ENCODE measurements at places on chromosomes 1 and 21.
A peak's percentile ranks its signal among the peaks of the same experiment; 100 is the strongest.

- no peak for DNase-seq
Measured at GRCh38 chr1:58779801-58780382, 4.0 kb downstream of the JUN start.

- DNase-seq = no peak
Measured at GRCh38 chr1:153490272-153491051, 30.0 kb upstream of the S100A7 start.

DNA sequence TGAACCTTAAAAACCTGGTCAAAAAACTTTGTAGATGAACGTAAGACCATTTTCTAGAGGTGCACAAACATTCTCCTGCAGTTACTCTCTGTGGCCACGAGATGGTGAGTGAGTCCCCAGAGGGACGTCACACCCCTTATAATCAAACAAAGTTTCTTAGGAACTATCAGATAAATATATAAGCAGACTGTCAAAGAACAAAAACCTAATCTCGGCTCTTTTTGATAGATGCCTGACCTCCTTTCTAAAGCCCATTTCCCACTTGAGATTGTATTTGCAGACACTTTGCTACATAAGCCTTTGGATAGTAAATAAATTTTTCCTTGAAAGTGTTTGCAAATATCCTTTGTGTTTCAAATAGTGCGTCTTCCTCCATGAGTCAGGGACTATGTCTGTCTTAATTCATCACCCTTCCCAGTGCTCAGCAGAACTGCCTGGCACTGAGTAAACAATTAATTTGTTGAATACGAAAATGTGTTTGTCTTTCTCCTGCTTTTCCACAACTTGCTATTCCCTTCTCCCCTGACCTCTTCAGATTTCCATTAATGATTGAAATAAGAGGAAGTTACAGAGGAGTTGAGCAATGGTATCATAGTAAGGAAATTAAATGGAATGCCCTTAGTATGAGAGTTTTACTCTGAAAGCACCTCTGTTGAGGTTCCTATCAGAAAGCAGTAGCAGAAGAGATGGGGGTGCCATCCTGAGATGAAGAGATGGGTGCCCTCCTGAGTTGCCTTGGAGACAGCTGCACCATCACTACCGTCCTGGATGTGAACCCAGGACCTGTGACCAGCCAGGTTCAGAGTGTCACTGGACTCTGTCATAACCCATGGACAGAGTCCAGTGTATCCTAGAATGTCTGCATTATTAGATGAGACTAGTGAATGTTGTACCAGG lies 57.8 kb upstream of the RAVER2 start:
- DNase-seq = no peak

- no peak for DNase-seq
Measured at GRCh38 chr1:181485287-181486097, 2.2 kb downstream of the CACNA1E start.

- no peak for DNase-seq
Measured at GRCh38 chr1:91622616-91623015, 122.0 kb downstream of the CDC7 start.

- DNase-seq = no peak
Measured at GRCh38 chr1:76266762-76267161, 192.2 kb downstream of the ST6GALNAC3 start.

- DNase-seq = no peak
Measured at GRCh38 chr1:209443975-209444651, 139.4 kb upstream of the CAMK1G start.

GRCh38 chr1:9078015-9078751 lies 8.7 kb upstream of the SLC2A5 start:
- DNase-seq = no peak

DNA sequence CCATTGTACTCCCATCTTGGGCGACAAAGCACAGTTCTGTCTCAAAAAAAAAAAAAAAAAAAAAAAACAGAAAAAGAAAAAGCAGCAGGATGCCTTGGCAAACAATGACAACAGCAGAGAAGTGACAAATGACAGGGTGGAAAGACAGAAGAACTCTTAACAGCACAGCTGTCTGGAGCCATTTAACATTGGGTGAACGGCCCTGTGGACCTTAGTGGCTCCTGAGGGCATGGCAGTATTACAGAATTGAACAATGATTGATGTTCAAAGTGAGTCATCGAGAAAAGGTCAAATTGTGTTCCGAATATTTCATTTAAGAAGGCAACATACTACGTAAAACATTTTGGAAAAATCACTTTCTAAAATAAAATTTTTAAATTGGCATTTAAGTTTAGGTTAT lies 30.0 kb downstream of the DNASE2B start:
- DNase-seq = no peak

GRCh38 chr1:93569489-93569888 lies 112.1 kb downstream of the BCAR3 start:
- DNase-seq = no peak

DNA sequence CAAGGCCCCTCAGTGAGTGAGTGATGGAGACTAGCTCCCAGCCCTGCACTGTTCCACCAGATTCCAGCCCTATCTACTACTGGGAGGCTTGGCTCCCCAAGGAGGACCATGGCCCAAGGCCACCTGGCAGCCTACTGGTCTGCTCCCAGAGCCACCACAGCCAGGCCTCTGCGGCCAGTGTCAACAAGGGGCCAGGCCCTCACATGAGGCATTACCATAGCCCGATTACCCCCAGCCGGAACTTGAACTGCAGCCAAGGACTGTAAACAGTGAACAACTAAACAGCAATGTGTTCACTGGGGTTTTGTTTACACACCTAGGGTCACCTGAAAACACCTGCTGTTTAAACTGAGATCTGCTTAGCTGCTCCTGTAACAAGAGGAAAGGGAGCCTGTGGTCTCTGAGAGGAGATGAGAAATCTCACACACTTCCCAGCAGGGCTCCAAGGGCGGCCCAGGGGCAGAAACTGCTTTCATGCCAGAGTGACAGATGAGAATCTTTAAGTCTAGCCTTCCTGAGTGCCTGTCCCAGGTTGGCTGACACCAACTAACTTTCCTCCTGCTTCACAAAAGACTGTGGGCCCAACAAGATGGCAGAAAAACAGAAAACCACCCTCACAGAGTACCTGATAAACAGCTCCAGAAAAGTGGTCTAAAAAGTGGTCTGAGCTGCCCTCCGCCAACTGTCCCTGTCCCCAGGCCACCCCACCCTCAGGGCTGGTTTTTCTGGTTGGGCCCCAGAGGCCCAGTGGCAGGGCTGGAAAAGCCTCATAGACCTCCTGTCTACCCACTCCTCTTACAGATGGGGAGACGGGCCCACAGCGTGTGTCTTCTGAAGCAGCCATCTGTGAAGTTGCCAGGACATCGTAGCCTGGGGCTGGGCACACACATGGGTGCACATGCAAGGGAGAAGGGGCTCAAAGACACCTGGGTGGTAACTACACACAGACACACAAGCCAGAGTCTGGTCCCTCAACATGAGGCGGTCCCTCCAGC lies 28.8 kb downstream of the MEF2D start:
- DNase-seq = no peak

DNA sequence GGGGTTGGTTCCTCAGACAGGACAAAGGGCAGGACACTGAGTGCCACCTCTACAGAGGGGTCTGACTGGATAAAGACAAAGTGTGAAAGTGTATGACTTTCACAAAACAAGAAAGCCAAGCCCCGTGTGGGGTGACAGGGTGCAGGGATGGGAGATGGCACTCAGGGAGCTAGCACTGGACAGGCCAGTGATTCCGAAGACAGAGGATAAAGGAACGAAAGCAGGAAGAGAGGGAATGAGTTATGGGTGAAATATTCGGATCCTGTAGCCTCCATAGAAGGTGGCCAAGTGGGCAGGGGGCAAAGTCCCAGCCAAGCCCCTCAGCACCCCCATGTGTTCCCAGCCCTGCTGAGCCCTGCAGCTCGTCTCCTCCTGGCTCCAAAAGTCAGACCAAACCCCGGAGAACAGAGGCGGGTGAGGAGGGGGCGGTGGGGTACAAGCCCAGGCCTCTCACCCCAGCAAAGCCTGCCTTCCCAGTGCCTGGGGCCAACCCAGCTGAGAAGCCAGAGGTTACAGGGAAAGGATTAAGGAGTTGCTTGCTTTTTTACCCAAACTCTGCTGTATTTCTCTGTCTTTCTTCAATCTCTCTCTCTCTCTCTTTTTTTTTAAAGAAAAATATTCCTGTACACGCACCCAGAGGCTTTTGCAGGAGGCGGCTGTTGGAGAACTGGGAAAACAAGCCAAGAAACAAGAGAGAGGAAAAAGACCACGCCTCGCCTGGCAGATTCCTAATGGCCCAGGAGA lies 14.0 kb upstream of the WASF2 start:
- no peak for DNase-seq

DNA sequence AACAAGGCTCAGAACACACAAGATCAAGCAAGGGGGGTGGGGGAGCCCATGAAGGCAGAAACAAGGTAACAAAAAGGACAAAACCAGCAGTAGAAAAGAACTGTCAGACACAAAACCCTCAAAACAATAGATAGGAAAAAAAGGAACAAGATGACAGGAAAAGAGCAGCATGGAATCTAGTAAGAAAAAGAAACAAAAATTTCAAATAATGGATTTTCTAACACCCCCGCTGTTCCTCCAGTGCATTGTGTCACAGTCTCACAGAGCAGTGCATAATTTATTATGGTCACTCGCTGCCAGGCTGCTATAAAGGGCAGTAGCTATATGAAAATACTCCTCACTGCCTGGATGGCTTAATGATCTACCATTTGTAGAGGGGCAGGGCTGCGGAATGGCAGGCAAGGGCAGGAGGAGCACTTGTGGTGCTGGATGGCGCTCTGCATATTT lies 567.9 kb downstream of the DPYD start:
- DNase-seq = no peak

- DNase-seq = no peak
Measured at GRCh38 chr21:45269861-45270260, 17.8 kb downstream of the POFUT2 start.

DNA sequence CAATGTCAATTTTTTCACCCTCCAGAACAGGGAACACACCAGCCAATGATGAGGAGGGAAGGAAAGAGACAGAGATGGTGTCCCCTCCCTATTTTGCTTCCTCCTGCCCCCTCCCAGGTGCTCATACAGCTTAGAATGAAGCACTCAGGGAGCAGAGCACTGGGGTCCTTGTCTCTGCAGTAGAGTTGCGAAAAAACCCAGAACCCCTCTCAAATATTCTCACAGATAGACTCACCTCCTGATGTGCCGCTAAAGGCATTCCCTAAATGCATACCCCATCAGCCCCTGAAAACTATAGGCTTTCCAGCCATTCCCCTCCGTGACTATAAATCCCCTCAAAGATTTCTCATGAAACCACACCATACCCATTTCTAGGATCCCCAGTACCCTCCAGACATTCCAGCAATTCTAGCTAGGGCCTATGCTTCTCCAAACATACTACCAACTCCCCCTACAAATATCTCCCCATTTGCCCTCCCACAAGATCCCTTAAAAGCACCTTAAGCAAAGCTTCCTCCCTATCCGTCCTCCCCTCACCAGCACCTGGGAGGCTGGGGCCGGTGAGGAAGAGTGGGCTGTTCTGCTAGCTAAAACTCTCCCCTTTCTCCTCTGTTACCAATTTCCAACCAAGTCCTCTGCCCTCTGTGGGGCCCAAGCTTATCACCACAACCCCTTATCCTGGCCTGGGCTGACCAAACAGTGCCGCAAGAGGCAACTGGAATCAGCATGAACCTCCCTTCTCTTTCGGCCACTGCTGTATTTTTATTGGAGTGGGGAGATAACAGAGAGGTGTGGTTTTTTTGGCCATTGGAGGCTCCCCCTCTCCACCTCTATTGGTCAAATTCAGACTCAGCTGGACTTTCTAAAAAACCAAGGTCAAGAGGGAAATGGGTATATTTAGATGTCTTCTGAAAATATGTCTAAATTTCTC lies 54.7 kb downstream of the RHBG start:
- no peak for DNase-seq

- no peak for DNase-seq
Measured at GRCh38 chr1:109927911-109928321, 17.3 kb downstream of the CSF1 start.

- no peak for DNase-seq
Measured at GRCh38 chr1:45488666-45489377, 2.1 kb downstream of the TESK2 start.

GRCh38 chr21:41460578-41461527 lies 34.8 kb downstream of the MX1 start:
- DNase-seq = peak; percentile 15

GRCh38 chr1:199616947-199617346 lies 410.6 kb upstream of the NR5A2 start:
- DNase-seq = no peak

GRCh38 chr1:31944205-31945089 lies 6.3 kb upstream of the PTP4A2 start:
- peak; percentile 63 for DNase-seq

GRCh38 chr1:76269155-76269554 lies 194.6 kb downstream of the ST6GALNAC3 start:
- no peak for DNase-seq

DNA sequence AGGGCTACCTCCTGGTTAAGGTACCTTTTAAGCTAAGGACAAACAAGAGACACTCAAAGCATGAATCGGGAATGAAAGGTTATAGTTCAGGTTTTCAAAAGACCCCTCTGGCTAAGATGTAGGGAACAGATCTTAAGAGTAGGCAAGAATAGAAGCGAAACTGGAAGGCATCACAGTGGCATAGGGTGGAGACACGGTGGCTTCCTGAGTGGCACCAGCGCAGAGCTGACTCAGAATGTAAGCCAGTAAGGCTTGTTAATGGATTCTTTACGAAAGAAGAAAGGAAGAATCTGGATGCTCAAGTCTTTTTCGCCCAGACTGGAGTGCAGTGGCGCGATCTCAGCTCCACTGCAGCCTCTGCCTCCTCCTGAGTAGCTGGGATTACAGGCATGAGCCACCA lies 21.2 kb downstream of the PADI6 start:
- no peak for DNase-seq

GRCh38 chr1:64315402-64315801 lies 112.0 kb downstream of the UBE2U start:
- DNase-seq = no peak

- no peak for DNase-seq
Measured at GRCh38 chr1:194474701-194475100, 1288.3 kb upstream of the B3GALT2 start.

- no peak for DNase-seq
Measured at GRCh38 chr1:7508052-7508933, 262.8 kb upstream of the VAMP3 start.

GRCh38 chr1:62336995-62337705 lies 17.9 kb upstream of the KANK4 start:
- no peak for DNase-seq

Measured in stimulated activated CD8-positive, alpha-beta memory T cell treated with anti-CD3 and anti-CD28 coated beads, Interleukin-7, amount 100 ng/mL, for 48 hours (primary cell).